Prostate gland (tissue), 2 donors: ENCODE measurements at places on chromosomes 7 and 10. TPM values are rescaled to one million over a fixed set of nuclear protein-coding genes. Genes with fewer than 3 reads are reported as not detected.

MCM7 gene
- total RNA-seq: 47.5 TPM

COL17A1 gene
- total RNA-seq: 19.1 TPM

AS3MT gene
- total RNA-seq: 17.4 TPM

HSPA12A gene
- total RNA-seq: 19.4 TPM

TMUB1 gene
- 99.4 TPM for total RNA-seq

WDFY4 gene
- 0.59 TPM for total RNA-seq

DNA sequence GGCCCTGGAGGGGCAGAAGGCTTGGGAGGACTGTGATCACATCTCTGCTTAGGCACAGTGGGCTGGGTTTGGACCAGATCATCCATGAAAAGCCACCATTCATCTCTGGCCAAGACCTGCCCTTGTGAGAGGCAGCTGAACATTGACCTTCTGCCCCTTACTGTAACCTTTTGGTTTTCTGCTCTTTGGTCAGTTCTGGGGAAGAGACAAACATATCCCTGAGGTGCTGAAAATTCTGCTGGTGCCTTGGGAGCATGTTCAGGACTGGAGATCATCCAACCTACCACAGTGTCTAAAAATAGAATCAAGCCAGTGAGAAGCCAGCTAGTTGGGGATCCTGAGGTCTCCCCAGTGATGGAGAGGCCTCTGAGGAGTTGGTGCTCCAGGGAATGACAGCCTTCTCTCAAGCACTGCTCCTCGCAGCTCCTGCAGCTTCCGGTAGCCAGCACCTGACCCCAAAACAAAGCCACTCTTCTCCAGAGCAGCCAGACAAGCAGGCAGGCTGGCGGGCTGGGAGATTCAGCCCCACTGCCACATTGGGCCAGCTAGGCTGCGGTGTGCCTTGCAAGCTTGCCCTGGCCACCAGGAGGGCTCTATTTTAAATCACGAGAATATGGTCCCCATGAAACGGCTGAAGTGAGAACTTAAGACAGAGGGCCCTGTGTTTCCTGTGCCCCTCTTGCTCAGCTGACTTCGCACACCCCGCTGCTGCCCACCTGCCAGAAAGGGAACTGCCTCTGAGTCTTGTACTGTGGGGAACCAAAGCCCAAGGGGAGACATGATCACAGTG, 37.8 kb upstream of the UBE2H start:
- DNase-seq: no peak
- no peaks in the 10 kb centered on the region for H3K4me1 ChIP-seq
- no peaks in the 10 kb centered on the region for H3K27me3 ChIP-seq
- no peaks in the 10 kb centered on the region for H3K36me3 ChIP-seq
- no peak overlapping the region for H3K27ac ChIP-seq
- H3K4me3 ChIP-seq: no peak overlapping the region

DNA sequence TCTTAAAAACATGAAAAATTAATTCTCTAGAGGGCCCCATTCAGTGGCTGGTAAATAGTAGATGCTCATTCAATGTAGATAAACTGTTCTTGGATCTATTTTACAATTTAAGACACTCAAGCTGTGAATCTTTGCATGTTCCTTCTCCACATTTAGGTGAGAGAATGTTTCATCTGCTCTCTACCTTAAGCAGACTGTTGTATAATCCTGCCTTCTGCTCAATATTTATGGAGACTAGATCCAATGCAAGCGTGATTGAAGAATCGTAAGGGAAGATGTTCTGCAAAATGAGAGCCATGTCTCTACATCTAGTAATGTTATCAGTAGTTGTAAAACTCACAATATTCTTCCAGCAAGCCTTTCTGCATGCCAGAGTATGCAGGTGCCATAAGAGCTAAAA, 115.0 kb upstream of the TEX47 start:
- no peak overlapping the region for H3K4me3 ChIP-seq
- no peaks in the 10 kb centered on the region for H3K27me3 ChIP-seq
- H3K4me1 ChIP-seq: no peaks in the 10 kb centered on the region

- no peaks in the 10 kb centered on the region for H3K27me3 ChIP-seq
- H3K4me3 ChIP-seq: no peak overlapping the region
- DNase-seq: no peak
- H3K36me3 ChIP-seq: no peaks in the 10 kb centered on the region
- H3K27ac ChIP-seq: no peak overlapping the region
Observed at GRCh38 chr10:27373566-27374160, 130.4 kb upstream of the RAB18 start.

- no peaks in the 10 kb centered on the region for H3K36me3 ChIP-seq
- H3K27ac ChIP-seq: no peak overlapping the region
- H3K4me1 ChIP-seq: no peaks in the 10 kb centered on the region
- no peak overlapping the region for H3K4me3 ChIP-seq
Observed at GRCh38 chr10:69495666-69496065, 44.4 kb downstream of the TSPAN15 start.

DNA sequence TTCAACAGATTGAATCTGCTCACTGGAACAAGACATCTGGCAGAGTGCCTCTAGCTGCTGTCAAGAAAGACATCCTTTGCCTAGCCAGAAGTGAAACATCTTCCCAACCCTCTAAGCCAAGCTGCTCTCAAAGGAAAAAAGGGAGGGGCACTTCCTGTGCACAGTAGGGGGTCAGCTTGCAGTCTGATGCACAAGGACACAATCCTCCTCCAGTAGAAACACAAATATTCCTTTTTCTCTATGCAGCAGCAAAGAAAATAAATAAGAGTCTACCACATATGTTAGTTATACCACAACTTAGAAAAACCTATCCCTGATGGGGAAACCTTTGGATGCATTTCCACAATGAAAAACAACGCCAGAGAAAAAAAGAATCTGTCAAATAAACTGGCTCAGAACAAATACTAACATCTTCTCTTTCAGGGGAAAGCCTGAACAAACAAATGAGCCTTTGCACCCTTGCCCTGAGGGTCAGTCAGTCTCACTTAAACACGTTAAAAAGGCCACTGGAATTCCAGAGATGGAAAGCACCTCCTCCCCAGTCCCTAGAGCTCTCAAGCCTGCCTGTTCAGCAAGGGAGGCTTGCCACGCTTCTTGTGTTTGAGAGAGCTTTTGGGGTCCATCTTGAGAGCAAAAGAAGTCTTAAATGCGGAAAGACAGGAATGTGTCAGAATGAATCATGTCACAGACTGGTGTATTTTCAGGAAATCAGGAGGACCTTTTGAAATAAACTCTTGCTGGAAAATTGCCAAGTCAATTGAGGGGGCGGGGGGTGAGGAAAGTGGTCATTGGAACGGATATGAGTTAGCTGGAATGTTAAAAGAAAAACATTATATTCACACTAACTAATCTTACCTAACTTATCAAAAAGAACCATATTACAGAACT, 7.5 kb downstream of the LAMB1 start:
- no peaks in the 10 kb centered on the region for H3K36me3 ChIP-seq
- no peak for DNase-seq
- H3K27ac ChIP-seq: no peak overlapping the region
- no peaks in the 10 kb centered on the region for H3K27me3 ChIP-seq
- no peak overlapping the region for H3K4me3 ChIP-seq

GRCh38 chr7:30470771-30471170, 7.8 kb downstream of the NOD1 start:
- no peaks in the 10 kb centered on the region for H3K27me3 ChIP-seq
- peak overlapping the region; percentile 24 for H3K27ac ChIP-seq
- H3K4me1 ChIP-seq: peaks cover 3% of the 10 kb centered on the region
- no peaks in the 10 kb centered on the region for H3K36me3 ChIP-seq

DNA sequence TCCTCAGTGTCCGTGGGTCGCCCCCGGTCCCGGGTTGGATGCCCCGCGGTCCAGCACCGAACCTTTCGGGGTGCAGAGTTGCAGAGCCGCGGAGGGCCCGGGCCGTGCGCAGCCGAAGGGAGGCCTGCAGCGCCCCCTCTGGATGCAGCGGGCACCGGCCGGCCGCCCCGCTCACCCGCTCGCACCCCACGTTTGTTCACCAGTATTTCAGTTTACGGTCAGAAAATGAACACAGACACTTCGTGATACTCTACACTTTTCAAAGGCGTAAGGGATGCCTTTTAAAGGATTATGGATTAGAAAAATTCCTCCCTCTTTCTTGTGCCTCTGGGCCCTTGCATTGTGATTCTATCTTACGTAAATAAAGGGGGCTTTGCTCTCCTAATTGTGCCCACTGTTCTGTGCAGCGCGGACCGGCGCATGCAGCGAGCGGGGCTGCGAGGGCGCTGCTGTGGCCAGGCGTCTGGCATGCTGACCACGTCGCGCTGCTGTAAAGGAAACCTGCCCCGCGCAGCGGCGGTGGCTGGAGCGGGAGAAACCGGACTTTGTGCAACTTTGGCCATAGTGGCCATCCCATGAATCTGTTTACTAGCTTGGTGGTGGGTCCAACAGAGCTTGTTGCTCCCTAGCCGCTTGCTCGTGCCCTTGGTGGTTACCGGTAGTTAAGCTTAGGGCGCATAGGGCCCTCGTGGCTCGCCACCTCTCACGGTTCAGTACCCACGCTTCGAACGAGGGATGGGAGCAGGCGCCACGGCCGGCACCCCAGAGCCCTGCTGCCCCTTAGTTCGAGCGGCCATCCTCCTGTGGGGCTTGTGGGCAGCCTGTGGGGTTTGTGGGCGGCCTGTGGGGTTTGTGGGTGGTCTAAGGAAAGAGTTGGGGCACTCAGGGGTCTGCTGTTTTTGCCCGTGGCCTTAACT, 739 bp upstream of the MEST start:
- H3K36me3 ChIP-seq: no peaks in the 10 kb centered on the region
- peaks cover 4% of the 10 kb centered on the region for H3K4me1 ChIP-seq
- peak; percentile 36 for DNase-seq
- peak overlapping the region; percentile 31 for H3K4me3 ChIP-seq
- H3K27me3 ChIP-seq: no peaks in the 10 kb centered on the region

GRCh38 chr7:44284216-44284615, 41.2 kb downstream of the CAMK2B start:
- H3K36me3 ChIP-seq: no peaks in the 10 kb centered on the region
- H3K4me3 ChIP-seq: no peak overlapping the region
- no peak for DNase-seq
- H3K27me3 ChIP-seq: no peaks in the 10 kb centered on the region
- H3K27ac ChIP-seq: no peak overlapping the region

DNA sequence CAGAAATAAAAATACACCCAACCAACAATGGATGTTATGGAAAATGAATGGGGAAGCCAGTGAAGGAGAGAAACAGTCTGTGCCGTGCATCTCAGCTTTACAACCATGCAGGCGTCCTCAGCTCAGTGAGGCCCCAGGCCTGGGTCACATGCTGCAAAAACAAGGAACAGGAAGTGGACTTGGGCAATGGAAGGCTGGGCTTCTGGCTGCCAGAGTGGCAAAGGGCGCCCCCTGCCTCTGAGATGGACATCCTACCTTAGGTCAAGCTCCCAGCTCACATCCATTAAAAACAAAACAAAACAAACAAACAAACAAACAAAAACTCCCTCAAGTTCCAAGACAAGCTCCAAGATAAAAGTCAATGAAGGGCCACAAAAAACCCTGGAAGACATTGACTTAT, 54.7 kb upstream of the AFAP1L2 start:
- H3K4me3 ChIP-seq: no peak overlapping the region
- H3K27ac ChIP-seq: no peak overlapping the region

DNA sequence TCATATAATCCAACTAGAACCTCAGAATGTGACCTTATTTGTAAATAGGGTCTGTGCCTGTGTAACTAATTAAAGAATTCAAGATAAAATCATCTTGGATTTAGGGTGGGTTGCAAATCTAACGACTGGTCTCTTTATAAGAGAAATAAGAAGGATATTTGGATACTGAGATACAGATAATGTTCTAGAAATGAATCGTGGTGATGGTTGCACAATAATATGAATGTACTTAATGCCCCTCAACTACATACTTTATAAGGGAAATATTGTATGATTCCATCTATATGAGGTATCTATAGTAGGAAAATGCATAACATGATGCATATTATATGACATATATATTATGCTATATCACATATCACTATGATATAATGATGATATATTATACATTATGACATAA, 265.7 kb downstream of the SEMA3D start:
- no peak for DNase-seq
- no peaks in the 10 kb centered on the region for H3K4me1 ChIP-seq
- H3K4me3 ChIP-seq: no peak overlapping the region
- no peaks in the 10 kb centered on the region for H3K27me3 ChIP-seq
- no peaks in the 10 kb centered on the region for H3K36me3 ChIP-seq
- no peak overlapping the region for H3K27ac ChIP-seq

- no peaks in the 10 kb centered on the region for H3K27me3 ChIP-seq
- peaks cover 32% of the 10 kb centered on the region for H3K36me3 ChIP-seq
- no peak for DNase-seq
- H3K4me1 ChIP-seq: peaks cover 4% of the 10 kb centered on the region
- H3K27ac ChIP-seq: no peak overlapping the region
Observed at GRCh38 chr10:97462309-97462708, 16.3 kb downstream of the ZDHHC16 start.

- no peak overlapping the region for H3K4me3 ChIP-seq
- H3K4me1 ChIP-seq: no peaks in the 10 kb centered on the region
- H3K27me3 ChIP-seq: no peaks in the 10 kb centered on the region
- no peak for DNase-seq
Observed at GRCh38 chr10:120571266-120571665, 114.2 kb downstream of the PLPP4 start.

DNA sequence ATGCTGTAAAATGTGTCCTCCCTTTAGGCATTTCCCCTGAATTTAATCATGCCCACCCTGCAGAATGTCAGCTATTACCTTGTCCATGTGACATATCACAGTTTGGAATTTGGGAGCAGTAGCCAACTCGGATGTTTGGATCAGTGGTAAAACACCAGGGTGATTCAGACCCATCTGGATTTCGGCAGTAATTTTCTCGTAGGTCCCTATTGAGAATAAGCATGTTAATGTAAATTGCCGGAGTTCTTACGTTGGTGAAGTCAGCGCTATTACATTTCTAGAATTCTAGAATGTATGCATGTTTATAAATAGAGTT, 44.1 kb downstream of the HGF start:
- H3K4me3 ChIP-seq: no peak overlapping the region
- H3K27ac ChIP-seq: no peak overlapping the region
- no peaks in the 10 kb centered on the region for H3K27me3 ChIP-seq
